CD4-positive, alpha-beta T cell treated with Interleukin-6 for 4 hours (primary cell): ENCODE measurements at places on chromosomes 2 and 18.

GRCh38 chr18:67456711-67457110 lies 59.8 kb downstream of the DSEL start:
- DNase-seq, result no peak

DNA sequence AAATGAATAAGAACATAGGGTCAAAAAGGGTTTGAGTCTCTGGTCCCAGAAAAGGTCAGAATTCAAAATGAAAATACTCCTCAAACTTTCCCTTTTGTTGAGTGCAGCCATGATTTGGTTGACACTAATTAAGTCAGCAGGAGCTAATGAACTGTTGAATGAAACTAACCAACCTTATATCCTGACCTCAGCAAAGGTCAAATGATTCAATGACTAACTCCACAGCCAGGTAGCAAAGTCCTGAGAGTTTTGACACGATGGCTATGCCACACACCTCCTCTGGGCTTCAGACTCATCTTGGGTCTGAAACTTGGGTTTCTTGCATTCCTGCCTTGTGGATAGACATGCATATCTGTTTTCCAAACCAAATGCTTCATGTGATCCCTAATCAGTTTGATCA lies 172.3 kb downstream of the INO80D start:
- no peak for DNase-seq

- DNase-seq, result no peak
Observed at GRCh38 chr2:121284463-121285449, at the start of gene TFCP2L1. Gene TFCP2L1, minus strand, starts transcription at chr2:121285202. Its CDS starts 93 bp downstream, at chr2:121285109.

DNA sequence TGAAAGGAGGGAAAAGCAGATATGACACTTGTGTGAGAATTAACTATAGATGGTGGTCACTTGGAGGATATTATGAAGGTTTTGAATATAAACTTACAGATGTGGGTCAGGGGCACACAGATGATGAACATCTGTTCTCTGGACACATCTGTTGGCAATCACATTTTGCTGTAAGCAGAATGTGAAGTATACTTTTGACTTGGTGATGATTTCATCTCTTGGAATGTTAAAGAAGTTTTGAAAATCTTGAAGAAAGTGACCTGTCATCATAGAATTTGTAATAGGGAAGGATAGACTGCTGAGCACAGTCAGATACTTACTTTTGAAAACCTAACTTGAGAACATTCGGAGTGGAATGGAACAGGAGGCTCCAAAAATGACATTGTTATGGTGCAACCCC lies 40.2 kb downstream of the PIKFYVE start:
- DNase-seq, result no peak

DNA sequence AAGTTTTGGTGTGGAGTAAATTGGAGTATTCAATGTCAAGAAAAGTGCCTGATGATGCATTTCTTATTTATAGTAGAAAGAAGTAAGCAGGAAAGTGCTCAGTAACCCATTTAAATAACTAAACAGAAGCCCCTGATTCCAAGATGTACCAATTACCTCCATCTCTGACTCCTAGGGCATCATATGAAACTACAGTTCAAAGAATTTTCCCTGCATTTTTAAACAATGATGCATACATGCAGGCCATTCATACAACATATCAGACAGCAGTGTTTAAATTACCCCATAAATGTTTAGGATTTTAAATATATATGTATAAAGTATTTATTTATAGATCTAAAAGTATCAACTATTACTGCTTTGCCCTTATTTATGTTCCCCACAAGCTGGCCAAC lies 36.2 kb downstream of the FTCDNL1 start:
- DNase-seq, result no peak

DNA sequence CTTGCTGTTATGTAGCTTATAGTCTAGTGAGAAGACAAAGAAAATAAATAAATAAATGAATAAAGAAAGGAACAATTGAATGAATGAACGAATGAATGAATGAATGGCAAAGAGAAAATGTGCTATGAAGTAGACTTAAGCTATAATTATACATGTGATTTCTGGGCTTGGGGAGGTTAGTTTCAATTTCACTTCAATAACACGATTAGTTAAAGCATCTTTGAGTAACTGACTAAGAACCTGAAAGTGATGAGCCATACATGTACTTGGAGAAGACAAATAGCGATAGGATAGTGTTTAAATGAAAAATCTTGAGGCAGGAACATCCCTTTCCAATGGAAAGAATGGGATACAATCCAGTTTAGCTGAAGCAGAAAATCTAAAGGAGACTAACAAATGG lies 593.1 kb upstream of the LRRTM4 start:
- no peak for DNase-seq

- no peak for DNase-seq
Observed at GRCh38 chr2:73053316-73054114, 18.0 kb downstream of the SFXN5 start.

GRCh38 chr2:33208400-33208799 lies 261.6 kb downstream of the LTBP1 start:
- peak; percentile 2 for DNase-seq

GRCh38 chr2:34627003-34627402 lies 1027.9 kb upstream of the FAM98A start:
- no peak for DNase-seq

DNA sequence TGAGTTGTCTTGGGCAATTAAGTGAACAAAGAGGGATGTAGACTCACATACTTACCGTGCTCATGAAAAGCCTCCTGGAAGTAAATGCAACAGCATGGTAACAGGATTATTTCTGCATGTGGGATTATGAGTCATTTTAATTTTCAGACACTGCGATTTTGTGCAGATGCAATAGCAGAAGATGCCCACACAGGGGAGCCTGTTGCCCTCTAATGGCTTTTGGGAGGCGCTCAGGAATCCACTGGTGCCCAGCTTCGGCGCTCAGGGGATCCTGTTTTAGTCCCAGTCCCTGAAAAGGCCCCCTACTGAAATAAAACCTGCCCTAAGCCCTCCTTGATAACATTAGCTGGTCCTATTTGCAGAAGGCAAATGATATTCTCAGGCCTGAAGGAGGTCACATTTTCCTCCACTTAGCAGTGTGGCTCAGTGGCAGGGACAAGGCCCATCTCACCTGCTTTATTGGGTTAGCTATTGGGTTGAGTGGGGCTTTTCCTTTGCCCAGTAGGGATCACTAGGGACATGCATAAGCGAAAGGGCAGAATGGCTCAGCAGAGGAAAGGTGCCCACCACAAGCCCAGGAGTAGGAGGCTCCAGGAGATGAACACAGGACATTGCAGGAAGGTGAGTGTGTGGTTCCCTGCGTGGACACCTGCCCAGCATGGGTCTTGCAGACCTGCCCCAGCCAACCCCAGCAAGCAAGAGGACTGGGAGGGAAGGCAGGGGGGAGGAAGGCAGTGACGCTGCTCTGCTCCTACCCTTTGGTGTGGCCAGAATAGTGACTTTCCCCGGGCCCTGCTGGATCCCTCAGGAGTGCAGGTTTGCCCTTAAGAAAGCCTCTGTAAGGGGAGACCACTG lies 26.5 kb upstream of the KCNS3 start:
- DNase-seq, result no peak

GRCh38 chr2:206083602-206084438 lies 2.2 kb downstream of the INO80D start:
- peak; percentile 41 for DNase-seq

GRCh38 chr2:219574484-219575311 lies 2.6 kb downstream of the INHA start:
- DNase-seq, result no peak

- DNase-seq, result peak; percentile 18
Observed at GRCh38 chr2:23497063-23497462, 112.1 kb downstream of the KLHL29 start.

DNA sequence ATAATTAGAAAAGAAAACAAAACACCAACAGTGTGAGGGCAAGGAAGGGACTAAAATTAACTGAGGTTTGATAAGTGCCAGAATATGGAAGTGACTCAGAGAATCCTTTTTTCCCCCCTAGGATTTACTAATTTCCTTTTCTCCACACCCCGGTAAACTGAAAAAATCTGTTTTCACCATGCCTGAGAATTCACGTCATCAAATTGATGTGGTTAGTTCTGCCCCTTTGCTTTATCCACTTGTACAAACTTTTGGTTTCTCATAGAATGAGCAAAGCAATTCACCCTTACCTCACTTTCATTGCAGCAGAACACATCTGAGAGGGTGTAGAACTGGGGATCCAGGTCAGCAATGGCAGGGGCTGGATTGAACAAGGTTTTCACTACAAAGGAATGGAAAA lies 57.8 kb downstream of the RBKS start:
- no peak for DNase-seq

- DNase-seq, result no peak
Observed at GRCh38 chr2:21330786-21331391, 207.1 kb downstream of the TDRD15 start.

- DNase-seq, result no peak
Observed at GRCh38 chr2:54577035-54577434, 120.9 kb downstream of the SPTBN1 start.

GRCh38 chr2:113212245-113213060 lies 38.7 kb downstream of the PSD4 start:
- DNase-seq, result no peak

DNA sequence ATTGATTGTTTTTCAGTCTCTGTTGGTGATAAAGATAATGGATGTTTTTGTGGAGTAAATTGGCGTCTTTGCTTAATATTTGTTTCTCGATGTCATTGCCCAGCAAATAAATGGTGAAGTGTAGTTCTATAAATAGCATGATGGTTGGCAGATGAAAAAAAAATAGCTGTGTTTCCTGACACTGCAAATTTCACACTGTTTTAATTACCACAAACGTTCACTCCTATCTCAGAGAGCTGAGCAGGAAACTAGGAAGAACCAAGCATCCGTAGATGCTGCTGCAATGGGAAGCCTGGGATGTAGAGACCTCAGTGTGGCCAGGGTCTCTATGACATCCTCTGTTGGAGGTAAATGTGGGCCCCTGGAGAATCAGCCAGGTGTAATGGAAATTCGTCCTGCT lies 183.2 kb downstream of the CYRIA start:
- no peak for DNase-seq

GRCh38 chr18:389658-390357 lies 110.7 kb downstream of the COLEC12 start:
- no peak for DNase-seq

GRCh38 chr2:71546275-71546638 lies 92.9 kb downstream of the DYSF start:
- no peak for DNase-seq

DNA sequence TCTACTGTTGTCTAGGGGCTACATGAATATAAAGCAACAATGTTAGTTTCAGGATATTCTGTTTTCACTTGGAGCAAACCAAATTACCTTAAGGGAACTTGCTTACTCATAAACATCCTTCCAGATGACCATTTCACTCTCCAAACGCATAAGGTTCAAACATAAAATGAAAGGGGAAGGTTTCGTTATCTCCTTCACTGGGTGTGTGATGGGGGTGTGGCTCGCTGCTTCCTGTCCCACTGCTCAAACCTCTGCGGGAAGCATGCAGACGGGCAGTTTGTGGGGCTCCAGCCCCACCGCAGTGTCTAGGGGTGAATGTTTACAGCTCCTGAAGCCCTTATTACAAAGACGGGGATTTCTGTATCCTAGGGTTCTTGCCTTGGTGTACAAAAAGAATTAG lies 1310.9 kb upstream of the TMEFF2 start:
- no peak for DNase-seq

DNA sequence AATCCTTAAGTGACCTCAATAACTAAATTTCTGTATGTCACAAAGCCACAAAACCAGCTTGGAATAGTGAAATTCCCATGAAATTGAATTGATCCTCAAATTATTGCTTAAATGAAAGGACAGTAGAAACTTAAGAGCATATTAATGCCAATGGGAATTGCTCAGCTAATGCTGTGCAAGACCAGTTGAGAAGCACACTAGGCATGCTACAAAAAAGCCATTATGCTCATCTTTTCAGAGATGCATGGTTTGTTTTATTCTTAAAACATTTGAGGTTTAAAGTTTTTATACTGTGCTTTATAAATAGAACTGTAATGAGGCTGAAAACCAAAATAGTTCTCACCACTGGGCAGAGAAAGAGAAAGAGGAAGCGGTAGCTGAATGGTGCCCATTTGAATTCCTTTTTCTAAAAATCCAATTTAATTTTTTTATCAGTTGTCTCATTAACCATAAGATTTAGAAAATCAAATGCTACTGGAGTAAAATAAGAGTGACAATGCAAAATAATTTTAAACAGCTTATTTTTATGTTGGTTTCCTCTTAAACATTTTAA lies 98.6 kb downstream of the LNPK start:
- DNase-seq, result no peak

DNA sequence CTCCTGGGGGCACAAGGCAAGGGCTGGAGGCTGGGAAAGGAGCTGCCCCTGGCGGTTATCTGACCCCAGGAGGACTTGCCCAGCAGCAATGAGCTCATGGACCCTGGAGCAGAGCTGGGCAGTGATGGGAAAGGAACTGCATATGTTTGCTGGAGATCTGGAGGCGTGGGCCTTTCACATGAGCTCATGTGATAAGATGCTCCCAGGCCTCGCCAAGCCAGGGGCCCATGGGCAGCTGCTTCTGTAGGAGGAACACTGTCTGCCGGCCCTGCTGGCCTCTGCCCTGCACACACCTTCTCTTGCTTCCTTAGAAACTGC lies 9.0 kb upstream of the NPPC start:
- no peak for DNase-seq

GRCh38 chr2:214853906-214854305 lies 44.4 kb upstream of the BARD1 start:
- no peak for DNase-seq

GRCh38 chr2:64606479-64607363 lies 47.0 kb downstream of the SERTAD2 start:
- peak; percentile 87 for DNase-seq

DNA sequence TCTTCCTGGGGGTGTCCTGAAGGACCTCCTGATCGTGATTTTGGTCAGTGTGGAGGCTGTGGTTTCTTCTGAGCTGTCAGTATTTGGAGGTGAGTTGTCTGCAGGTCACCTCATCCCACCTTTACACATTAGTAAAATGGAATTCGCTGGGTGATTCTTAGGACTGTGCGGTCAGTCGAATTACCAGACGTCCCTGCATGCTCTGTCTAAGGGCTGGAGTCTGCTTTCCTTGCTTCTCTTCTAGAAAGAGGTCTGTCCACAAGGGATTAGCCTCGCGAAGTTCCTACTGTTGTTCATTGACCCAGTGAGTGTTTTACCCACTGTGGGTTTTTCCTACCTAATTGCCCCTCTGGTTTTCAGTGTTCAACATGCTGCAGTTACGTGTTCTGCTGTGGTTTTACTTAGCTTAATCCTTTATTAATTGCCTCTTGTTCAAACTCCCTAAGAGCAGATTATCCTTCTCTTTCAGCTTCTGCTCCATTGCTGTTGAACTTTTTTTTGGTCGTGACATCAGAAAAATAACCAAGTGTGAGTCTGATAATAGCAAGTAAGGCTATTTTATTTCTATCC lies 183.4 kb downstream of the NEDD4L start:
- DNase-seq, result no peak

GRCh38 chr2:17373741-17374140 lies 144.5 kb downstream of the RAD51AP2 start:
- DNase-seq, result no peak
